Right ventricle myocardium inferior (tissue), 1 donor: ENCODE measurements at places on chromosomes 3 and 15. TPM values are rescaled to one million over a fixed set of nuclear protein-coding genes. Genes with fewer than 3 reads are reported as not detected.

Gene LYZL4
- total RNA-seq: not detected

Gene STAC
- total RNA-seq: 0.35 TPM

DNA sequence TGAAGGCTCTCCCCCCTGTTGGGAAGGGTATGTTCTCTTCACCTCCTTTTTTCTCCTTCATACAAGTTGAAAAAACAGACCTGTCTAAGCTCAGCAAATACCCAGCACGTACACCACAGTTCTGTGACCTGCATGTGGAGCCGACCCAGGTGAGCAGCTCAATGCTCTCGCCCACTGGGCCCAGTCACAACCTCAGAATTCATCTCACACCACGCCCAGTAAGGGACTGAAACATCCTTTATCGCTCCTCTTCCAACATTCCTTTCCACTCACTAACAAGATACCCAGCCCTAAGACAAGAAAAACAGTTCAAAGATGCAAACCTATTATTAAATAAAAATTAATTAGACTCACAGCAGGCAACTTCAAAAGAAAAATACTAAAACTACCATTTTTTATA is 68.9 kb downstream of the FOXP1 start:
- DNase-seq: no peak

DNA sequence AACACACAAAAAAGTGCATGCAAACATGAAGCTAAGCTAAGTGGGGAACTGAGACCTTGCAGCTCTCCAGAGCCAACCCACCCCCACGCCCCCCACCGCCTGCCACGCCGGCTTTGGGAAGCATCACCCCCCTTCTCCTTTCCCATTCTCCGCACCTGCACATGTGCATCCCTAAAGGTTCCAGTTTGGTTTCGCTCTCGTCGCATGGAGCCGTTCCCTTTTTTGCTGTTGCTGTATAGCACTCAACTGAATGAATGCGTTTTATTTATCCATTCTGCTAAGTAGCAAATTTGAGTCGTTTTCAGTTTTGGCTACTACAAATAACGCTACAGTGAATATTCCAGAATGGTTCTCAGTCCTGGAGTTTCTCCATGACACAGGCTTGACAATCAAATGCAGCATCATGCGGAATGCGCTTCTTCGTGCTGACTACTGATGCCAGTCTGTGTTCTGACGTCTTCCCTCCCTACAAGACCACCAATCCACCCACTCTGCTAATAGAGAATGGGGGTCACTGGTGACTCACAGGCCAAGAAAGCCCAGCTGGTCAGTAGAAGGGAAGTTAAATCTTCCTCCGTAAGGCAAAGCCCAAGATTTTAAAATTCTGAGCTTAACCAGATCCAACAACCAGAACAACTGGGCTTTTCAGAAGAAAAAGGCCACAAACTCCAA is 115.3 kb downstream of the XXYLT1 start:
- no peak for DNase-seq

DNA sequence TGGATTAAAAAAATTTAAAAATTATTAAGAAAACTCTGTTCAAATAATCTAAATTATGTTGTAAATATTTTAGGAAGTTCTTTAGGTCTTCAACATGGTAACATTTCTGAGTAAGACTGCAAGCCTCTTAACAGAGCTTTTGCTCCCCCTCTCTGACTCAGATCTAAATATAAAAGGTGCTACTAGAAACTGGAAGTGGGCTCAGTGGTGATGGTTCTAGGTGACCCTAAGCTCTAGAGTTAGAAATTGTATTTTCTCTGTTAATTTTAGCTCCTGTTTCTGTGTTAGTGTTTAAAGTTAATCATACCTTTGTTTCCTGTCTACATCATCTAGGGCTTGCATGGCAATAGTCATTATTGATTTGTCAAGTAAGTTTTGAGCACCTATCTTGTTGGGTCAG is 159.9 kb upstream of the MEIS2 start:
- no peak for DNase-seq

DNA sequence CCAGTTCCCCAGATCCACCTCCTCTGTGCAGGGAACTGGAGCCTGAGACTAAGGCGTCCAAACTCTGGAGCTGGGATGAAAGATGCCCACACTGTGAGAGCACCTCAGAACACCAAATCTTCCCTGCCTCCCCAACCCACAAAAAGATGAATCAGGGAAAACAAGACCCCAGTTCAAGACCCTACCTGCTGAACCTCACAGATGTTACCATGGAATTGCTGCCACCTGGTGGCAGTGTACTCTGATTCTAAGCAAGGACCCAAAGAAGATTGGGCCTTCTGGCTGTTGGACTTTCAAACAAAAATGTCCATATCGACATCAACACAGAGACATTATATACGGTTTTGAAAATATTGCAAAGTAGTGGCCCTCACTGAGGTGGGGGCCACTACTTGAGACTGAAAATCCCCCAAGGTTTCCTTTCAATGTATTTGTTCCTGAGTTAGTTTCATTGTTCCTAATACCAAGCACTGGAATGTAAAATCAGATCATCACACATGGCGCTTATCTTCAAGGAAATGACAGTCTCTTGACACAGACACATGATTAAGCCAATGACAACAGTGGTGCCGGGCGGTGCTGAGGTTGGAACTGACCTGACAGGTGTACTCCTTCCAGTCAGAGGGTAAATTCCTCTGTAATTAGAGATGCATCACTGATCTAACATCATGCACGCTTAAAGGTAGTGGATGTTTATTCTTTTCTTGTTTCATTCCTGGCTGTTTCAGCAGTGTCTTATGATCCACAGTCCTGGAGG is 67.6 kb downstream of the SLC6A11 start:
- DNase-seq: no peak

DNA sequence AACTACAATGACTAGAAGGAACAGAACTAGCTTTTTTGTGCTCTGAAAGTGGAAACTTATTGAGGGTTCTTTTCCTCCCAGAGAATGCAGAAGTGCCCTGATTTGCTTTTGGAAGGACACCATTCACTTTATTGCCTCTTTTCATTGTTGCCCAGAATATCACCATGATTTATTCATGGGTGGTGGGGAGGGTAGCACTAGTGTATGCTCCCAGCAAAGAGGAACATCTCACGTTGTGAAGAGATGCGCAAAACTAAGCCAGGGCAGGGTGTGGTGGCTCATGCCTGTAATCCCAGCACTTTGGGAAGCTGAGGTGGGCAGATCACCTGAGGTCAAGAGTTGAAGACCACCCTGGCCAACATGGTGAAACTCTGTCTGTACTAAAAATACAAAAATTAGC is 31.4 kb downstream of the FLNB start:
- no peak for DNase-seq

GRCh38 chr3:126147932-126148683 is 32.3 kb downstream of the ALDH1L1 start:
- DNase-seq: no peak

DNA sequence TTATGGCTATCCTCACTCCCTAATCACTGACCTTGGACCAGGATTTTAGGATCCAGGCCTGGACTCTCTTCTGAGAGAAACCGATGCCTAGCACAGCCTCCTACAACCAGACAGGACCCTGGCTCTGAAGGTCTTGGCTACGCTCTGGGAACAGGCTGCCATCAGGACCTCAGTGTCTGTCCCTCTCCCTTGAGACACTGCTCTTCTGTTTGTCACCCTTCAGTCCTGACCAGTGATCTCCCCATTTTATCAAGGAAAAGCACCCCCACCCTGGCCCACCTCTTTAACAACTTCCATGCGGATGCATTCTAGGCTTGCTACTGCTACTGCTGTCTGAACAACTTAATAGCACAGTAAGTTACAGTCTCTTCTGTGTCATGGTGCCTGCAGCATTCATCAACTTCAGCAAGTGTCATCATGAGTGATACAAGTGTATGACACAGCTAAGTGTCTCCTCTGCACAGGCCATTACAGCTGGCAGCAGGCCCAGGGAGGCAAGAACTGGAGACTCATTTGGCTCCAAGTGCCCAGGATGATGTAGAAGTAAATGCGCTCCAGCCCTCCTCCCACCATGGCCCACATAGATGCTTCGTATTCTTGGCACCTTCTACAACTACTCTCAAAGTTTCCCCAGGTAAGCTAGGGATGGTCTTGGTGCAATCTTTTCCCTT is 302.4 kb downstream of the EPHB1 start:
- no peak for DNase-seq

DNA sequence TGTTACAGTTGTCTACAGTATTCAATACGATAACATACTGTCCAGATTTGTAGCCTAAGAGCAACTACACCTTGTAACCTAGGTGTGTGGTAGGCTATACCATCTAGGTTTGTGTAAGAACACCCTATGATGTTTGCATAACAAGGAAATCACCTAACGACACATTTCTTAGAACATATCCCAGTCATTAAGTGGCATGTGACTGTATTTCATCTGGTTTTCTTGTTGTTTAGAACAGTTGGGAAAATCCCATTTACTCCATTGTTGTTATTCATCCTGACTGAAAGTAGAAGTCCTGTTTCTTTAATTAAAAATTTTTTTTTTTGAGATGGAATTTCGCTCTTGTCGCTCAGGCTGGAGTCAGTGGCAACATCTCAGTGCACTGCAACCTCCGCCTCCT is 31.3 kb downstream of the LRRC28 start:
- no peak for DNase-seq

- no peak for DNase-seq
Measured at GRCh38 chr3:150825192-150825915, 62.4 kb upstream of the SIAH2 start.

DNA sequence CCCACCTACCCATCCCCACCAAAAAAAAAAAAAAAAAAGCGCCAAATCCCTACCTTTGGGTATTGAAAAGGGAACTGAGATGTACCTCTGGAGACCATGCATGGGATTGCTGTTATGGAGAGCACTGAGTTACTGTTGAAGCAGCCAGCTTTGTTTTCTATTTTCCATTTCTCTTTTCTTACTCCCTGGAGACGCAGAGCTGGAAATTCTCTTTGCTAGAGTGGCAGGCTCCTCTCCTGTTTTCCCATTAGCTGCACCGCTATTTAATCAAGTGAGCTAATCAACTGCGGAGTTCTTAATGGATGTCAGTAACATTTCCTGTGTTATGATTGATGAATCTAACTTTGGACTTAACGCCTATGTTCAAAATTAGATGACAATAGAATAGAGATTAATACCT is 136.1 kb upstream of the LMCD1 start:
- no peak for DNase-seq

- no peak for DNase-seq
Measured at GRCh38 chr3:43747641-43748040, 56.9 kb downstream of the ABHD5 start.

- DNase-seq: no peak
Measured at GRCh38 chr15:39752991-39753390, 29.6 kb downstream of the FSIP1 start.

DNA sequence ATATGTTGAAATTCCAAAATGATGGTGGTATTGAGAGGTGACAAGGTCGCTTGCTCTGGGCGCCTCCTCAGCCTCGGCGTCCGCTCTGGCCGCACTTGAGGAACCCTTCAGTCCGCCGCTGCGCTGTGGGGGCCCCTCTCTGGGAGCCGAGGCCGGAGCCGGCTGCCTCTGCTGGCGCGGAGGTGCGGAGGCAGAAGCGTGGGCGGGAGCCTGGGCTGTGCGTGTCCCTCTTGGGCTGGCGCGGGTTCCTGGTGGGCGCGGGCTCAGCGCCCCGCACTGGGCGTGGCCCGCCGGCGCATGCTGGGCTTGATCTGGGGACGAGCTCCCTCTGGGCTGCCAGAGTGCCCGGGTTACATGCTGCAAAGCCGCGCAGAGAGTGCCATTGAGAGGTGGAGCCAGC is 39.8 kb upstream of the TMC3 start:
- no peak for DNase-seq

DNA sequence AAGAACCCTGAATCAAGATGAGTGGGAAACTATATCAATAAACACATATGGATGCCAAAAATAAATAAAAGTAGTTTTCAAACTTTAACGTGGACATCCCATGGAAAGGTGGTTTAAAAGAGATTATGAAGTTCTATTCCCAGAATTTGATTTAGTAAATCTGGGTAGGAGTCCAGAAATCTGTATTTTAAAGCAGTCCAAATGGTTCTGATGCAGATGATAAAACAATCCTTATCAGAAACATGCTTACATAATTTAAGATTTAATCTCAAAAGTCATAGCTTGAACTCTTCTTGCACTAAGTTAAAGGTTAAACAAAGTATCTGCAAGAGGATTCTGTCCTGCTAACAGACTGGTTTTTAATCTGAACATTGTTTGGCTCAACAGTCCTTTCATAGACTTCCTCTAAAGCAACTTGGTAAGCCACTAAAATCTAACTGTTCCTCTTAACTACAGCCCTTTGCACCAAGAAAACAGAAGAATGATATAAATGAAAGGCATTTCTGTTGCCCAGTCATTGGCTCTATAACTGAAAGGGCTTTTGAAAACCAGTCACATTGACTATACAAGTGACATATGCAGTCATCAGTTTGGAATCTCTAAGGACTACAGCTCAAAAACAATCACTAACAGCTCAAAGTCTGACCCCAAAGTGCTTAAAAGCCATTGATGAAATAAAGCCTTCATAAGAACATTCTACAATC is 23.4 kb upstream of the MAP4 start:
- DNase-seq: no peak

DNA sequence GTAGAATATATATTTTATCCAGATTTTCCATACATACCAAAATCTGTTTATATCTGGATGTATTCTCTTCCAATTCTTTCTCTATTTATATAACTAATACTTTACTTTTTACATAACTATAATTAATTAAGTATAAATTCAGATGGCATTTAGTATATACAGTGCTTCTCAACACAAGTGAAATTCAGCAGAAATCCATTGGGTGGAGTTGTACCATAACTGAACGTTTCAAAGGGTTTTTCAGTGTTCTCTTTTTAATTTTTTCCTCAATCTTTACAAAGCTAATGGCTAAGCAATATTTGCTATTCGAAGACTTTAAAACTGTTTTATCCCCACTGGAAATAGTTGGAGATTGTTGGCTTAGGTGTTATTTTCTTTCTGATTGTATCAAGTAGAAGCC is 13.9 kb upstream of the ZBBX start:
- no peak for DNase-seq

- DNase-seq: no peak
Measured at GRCh38 chr15:68552773-68553172, 26.0 kb upstream of the CORO2B start.

DNA sequence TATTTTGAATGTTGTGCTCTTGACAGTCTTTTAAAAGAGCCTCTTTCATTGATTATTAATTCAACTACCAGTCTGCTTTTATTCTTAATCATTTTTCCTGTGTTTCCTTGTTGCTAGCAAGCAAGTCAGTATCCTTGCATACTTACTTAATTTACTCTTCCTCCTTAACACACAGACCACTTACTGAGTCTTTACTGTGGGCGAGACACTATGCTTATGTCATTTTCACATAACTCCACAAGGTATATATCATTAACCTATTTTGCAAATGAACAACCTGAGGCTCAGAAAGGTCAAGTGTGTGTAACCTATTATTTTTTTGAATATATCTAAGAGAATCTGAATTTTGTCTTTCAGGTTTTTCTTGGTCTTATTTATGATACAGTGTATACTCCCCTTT is 130.9 kb downstream of the WDR76 start:
- no peak for DNase-seq

DNA sequence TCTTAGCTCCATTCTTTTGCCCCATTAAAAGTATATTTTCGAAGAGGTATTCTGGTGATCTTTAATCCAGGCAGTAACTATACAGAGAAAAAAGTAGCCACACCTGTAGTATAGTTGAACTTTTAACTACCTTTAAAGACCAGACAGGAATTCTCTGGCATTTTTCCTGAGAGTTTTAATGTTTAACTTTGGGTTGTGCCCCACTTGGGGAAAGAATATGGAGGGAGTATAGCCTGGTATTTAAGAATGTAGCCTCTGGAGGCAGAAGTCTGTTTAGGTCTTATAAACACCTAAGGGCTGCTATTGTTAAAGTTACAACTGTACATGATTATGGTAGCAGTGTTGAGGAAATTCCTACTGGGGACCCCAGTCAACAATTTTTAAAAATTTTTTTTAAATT is 19.3 kb downstream of the C3orf85 start:
- DNase-seq: no peak
